ENCODE measurements at places on chromosomes 4 and X. TPM values are rescaled to one million over a fixed set of nuclear protein-coding genes. Genes with fewer than 3 reads are reported as not detected.

CENPI gene
- 28.9 TPM for total RNA-seq

NPNT gene
- not detected for total RNA-seq

TMPRSS11D gene
- total RNA-seq = not detected

BANK1 gene
- total RNA-seq = 0.60 TPM

KLB gene
- total RNA-seq = not detected

GAGE13 gene
- total RNA-seq = not detected

ZMAT1 gene
- 3.7 TPM for total RNA-seq

PITX2 gene
- total RNA-seq = 0.31 TPM

TMPRSS11A gene
- total RNA-seq = not detected

GPRASP1 gene
- 2.1 TPM for total RNA-seq

EGF gene
- not detected for total RNA-seq

CCKAR gene
- not detected for total RNA-seq

LSM6 gene
- 34.7 TPM for total RNA-seq

UGT2B17 gene
- total RNA-seq = not detected

SYNPO2 gene
- 0.07 TPM for total RNA-seq

SSX4 gene
- not detected for total RNA-seq

TRPC3 gene
- total RNA-seq = not detected

SMIM10L2A gene
- 0.24 TPM for total RNA-seq

VCX3A gene
- not detected for total RNA-seq

UGT2B11 gene
- total RNA-seq = not detected

CCDC149 gene
- total RNA-seq = 12.5 TPM
